ENCODE measurements at places on chromosomes 5 and 9.

GRCh38 chr5:153891394-153891793, 147.3 kb downstream of the FAM114A2 start:
- no peak for DNase-seq

DNA sequence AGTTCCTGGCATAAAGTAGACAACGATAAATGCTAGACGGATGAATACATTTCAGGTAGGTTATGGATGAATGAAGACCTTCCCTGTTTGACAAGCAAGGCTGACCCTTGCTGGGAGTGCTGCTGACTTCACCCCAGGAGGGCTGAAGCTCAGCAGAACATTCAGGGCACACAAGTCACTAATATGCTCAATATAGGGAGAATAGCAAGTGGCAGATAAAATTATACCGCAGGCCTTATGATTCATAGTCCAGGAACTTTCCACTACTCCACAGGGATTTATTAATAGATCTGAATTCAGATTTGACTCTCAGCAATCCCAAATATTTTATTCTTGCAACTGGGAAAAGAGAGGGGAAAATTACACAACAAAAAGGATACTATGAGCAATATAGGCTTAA, 38.2 kb upstream of the GRAMD2B start:
- DNase-seq = no peak

DNA sequence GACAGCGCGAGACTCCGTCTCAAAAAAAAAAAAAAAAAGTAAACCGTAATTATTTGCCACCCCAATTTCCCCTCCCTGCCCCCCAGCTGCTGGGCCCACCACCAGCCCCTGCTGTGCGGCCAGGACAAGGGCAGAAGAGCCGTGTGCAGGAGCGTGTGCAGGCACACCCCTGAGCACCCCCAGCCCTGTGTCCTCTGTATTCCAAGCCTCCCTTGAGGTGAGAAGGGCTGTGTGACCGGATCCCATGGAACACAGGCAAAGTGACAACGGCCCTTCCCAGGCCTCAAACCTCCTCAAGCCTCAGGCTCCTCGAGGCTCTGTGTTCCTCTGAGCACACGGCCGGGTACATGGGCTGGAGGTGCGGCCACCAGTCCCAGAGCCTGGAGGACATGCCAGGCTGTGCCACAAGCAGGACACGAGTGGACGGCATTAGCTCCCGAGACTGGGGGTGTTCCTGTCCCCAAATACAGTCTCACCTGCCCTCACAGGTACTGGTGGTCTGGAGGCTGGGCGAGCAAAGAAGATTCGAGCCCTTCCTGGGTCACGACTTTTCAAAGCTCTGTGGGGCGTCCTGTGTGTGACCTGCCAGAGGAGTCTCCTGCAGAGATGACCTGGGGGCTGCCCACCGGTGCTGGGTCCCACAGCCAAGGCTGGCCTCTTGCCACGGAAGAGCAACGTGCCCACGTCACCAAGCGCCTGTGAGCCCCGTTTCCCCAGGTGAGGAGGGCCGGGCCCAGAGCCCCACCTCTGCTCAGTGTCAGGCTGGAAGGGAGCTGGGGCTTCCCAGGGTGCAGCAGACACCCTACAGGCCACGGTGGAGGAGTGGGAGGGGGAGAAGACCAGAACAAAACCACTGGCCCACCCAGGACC, 47.1 kb upstream of the SIMC1 start:
- no peak for DNase-seq

- no peak for DNase-seq
Measured at GRCh38 chr5:147750065-147750464, 32.5 kb downstream of the JAKMIP2 start.

DNA sequence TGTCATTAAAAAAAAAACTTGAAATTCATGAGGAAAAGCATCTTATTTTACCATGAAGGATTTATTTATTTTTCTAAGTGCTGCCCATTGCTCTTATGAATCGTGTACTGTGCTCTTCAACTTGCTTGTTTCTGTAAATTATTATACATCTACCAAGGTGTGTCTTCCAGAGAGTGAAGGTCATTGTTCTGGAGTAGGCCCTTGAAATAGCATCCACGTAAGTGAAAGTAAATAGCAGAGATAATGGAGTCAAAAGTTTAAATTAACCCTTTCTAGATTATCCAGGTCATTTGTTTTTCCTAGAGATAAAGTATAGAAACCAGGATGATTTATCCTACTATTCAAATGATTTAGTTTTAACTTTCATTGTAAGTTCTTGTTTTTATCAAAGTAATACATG, 473.1 kb downstream of the DIRAS2 start:
- peak; percentile 44 for DNase-seq

DNA sequence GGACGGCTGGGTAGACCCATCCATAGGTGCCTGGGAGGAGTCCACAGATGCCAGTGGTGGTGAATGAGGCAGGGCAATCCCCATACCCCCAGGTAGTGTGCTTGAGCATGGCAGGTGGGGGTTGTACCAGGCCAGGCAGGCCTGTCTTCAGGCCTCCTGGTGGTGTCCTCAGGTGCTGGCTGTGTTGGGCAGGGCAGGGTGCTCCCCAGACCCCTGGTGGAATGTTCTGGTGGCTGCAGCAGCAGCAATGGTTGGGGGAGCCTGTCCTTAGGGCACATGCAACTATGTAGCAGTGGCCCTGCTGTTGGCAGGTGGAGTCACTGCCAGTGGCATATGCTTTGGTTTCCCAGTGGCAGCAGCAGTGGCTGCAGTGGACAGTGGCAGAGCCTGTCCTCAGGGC, 10.0 kb downstream of the ALG2 start:
- no peak for DNase-seq

All from LoVo (cell line).